ENCODE measurements at places on chromosomes 1 and 21.

- no peak for DNase-seq
Measured at GRCh38 chr1:105210747-105211146, 1461.0 kb downstream of the AMY1C start.

DNA sequence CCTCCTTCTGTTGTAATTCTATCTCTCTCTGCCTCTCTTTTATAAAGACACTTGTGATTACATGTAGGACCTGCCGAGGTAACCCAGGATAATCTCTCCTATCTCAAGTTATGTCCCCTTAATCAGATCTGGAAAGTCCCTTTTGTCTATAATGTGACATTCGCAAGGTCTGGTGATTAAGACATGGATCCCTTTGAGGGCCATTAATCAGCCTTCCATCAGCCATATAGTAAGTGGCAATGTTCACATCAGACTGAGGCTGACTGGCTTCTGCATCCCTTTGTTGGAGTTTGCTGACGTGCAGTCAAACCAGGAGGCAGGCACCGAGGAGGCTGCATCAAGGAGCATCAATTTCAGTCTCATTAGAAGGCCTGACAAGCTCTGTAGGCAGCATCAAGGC, 209.6 kb downstream of the BACH1 start:
- peak; percentile 54 for DNase-seq

- DNase-seq, result no peak
Measured at GRCh38 chr1:230867101-230867902, 1.0 kb downstream of the C1orf198 start.

DNA sequence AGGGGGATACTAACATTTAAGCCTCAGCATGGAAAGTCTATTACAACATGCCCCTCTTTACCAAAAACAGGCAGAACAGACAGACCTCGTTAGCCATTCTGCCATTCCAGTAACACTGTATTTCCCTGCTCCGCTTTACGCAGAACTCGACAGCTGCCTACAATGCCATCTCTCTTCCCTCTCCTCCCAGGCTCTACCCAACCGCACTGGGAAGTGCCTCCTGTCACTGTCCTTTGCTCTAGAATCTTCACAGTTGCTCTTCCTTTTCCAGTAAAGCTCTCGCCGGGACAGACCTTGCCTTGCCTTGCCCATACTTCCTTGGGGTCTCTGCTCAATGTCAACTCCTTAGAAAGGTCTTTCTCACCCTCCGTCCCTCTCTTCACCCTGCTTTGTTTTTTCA, 22.8 kb downstream of the COA6 start:
- DNase-seq, result no peak

DNA sequence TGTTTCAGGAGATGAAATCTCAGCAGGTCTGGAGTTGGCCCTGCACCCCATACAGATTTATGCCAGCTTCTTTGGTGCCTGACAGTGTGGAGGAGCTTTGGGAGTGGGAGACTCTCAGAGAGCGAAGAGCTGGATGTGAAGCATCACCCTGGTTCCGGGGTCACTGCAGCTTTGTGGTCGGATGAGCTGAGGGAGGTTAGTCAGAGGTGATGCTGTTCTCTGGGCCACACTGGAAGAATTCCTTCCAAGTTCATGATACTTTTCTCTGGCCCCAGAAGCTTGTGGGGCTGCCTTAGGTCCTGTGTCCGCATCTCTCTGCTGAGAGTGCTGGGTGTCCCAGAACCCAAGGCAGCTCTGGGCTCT, 467.8 kb downstream of the CAMTA1 start:
- DNase-seq, result no peak

DNA sequence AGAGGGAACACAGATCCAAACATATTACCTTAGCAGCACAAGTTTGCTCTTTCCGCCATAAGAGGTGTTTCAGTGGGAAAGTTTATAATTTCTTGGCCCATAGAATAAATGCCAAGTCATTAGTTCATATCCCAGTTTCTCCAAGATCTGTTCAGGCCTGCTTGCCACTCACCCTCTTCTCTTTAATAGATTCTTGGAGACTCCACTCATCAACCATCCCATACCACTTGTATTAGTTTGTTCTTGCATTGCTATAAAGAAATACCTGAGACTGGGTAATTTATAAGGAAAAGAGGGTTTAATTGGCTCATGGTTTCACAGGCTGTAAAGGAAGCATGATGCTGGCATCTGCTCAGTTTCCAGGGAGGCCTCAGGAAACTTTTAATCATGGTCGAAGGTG, 34.8 kb upstream of the MYSM1 start:
- DNase-seq, result no peak

- DNase-seq, result no peak
Measured at GRCh38 chr1:24123611-24124010, 11.7 kb upstream of the MYOM3 start.

- peak; percentile 65 for DNase-seq
Measured at GRCh38 chr1:42035205-42035829, 116.6 kb upstream of the HIVEP3 start.

GRCh38 chr1:228339766-228340685, 66.6 kb downstream of the TRIM11 start:
- no peak for DNase-seq

DNA sequence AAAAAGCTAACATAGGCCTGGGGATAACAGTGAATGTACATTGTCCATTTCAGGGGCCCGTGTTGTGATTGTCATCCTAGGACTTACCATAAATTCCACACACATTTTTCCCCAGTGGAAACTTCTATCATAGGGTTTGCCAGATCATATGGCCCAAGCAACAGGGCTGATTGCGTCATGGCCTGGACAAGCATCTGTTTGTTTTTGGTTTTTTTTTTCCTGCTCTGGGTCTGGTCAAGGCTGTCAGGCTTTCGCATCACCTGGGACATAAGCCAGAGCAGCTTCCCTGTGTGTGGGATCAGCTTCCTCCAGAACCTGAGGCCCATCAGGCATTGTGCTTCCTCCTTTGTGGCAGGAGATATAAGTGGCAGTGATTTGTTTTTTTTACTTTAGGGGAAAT, 598.5 kb upstream of the USP24 start:
- DNase-seq, result no peak

GRCh38 chr1:53139951-53140361, 2.5 kb downstream of the SLC1A7 start:
- DNase-seq, result no peak

GRCh38 chr1:185990565-185990964, 256.4 kb downstream of the HMCN1 start:
- DNase-seq, result no peak

- DNase-seq, result no peak
Measured at GRCh38 chr1:99648107-99648506, 2.2 kb downstream of the PALMD start.

DNA sequence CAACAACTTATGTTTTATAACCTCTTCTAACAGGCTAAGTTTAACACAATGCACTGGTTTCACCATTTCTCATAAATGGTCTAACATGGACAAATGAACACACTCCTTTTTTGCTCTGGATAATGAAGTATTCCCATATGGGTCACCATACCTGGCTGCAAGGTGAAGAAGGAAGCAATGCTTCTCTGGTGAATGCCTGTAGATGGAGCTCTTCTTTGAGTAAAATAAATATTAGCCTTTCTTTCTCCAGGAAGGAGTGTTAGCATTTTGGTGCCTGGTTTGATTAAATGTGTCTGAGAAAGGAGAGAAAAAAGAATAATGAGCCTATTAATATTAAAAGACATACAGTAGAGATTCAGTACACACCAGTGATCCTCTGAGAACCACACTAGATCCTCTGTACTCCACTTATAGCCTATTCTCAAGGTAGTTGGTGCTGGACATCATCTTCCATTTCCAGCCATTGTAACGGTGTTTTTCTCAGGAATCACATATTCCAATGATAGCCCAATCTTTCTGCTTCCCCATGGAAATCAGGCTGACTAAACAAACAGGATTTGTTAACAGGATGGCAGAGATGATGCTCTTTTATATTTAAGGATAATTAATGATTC, 17.6 kb downstream of the MTFR1L start:
- DNase-seq, result no peak

DNA sequence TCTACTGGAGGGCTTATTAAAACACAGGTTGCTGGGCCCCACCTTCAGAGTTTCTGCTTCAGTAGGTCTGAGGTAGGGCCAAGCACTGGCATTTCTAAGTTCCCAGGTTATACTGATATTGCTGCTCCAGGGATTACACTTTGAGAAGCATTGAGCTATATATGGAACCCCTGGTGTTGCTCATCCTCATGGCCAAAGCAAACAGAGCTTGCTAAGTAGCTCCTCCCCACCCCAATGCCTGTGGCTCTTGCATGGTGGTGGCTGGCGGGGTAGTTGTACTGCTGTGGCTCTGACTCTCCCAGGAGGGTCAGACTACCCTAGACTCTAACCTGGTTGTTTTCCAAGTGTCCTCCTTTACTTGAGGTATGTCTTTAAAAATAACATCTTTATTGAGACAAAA, 143.6 kb downstream of the SPATA46 start:
- no peak for DNase-seq

DNA sequence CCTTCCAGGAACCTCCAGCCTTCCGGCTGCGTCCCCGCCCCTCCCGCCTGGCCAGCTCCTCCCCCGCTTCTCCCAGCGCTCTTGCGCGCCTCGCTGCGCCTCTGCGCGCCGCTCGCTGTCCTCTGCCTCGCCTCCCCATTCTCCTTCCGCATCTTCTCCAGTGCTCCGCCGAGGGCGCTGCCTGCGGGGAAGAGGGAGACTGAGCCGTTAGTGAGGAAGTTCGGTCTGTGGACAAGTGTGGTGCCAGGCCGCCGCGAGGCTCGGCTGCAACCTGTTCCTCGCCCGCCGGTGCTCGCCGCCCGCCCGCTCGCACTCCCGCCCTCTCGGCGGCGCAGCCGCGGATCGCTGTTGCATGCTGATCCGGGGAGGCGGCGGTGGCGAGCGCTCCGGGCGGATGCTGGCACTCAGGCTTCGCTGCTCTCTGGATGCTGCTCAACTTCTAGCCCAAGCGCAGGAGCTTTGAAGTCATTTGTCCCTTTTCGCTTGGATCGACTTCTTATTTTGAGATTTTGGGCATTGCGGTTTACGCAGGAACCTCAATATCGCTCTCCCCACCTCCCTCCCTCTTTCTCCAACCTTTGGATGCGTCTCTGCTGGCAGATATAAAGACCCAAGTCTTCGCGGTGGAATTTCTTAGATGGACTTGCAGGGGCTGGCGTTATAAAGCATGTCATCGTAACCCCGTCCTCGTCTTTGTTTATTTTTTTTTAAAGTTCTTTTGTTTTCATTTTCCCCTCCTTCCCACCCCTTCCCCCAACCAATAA, 614 bp upstream of the CACNA1E start:
- peak; percentile 37 for DNase-seq

DNA sequence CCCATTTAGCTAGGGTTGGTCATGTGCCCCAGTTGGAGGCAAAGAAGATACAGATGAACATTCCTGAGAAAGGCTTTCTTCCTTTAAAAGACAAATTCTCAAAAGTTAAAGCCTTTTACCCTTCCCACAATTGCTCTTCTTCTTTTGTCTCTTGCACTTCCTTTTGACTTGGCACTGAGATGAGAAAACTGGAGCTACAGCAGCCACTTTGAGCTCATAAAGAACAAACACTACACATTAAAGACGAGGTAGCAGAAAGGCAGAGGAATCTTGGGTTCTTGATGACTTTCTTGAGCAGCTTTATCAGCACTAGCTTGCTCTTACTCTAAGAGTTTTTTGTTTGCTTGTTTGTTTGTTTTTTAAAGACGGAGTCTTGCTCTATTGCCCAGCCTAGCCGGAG, 92.2 kb downstream of the DAB1 start:
- DNase-seq, result no peak

DNA sequence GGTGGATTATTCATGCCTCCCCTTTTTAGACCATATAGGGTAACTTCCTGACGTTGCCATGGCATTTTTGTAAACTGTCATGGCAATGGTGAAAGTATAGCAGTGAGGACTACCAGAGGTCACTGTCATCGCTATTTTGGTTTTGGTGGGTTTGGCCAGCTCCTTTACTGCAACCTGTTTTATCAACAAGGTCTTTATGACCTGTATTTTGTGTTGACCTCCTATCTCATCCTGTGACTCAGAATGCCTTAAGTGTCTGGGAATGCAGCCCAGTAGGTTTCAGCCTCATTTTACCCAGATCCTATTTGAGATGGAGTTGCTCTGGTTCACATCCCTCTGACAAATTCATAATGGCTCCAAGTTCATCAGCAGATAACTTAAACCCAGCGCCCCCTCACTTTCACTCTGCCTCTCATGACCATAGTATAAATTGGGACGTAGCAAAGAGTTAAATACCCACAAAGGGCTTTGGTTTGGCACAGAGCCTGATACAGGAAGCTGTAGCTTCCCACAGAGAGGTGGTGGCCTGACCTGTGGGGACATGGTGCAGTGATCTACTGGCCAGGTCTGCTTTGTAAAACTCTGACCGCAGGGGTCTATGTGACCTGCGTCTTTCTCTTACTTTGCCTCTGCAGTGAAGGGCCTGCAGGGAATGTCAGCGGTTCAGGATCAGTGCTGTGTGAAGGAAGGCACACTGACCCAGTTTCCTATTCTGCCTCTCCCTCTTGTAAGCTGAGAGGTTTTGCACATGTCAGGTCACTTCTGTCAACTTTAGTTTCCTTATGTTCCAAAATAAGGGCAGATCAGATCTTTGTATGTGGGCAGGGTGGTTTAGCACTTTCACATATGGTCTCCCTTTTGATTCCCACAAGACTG, 78.1 kb upstream of the ZNF644 start:
- no peak for DNase-seq

- DNase-seq, result no peak
Measured at GRCh38 chr1:202941372-202941771, 14.3 kb upstream of the KLHL12 start.

DNA sequence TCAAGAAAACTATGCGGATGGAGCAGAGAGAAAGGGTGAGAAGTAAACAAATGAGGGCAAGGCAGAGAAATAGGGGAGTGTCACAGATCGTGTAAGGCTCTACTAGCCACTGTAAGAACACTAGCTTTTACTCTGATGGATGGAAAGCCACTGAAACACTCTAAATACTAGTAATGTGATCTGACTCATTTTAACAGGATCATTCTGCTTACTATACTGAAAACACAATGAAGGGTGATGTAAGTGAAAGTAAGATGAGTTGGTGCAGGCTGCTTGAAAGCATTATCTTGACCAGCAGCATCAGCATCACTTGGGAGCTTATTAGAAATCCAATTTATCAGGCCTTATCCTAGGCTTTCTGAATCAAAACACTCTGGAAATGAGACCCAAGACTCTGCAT, 32.7 kb downstream of the TUT4 start:
- DNase-seq, result no peak

DNA sequence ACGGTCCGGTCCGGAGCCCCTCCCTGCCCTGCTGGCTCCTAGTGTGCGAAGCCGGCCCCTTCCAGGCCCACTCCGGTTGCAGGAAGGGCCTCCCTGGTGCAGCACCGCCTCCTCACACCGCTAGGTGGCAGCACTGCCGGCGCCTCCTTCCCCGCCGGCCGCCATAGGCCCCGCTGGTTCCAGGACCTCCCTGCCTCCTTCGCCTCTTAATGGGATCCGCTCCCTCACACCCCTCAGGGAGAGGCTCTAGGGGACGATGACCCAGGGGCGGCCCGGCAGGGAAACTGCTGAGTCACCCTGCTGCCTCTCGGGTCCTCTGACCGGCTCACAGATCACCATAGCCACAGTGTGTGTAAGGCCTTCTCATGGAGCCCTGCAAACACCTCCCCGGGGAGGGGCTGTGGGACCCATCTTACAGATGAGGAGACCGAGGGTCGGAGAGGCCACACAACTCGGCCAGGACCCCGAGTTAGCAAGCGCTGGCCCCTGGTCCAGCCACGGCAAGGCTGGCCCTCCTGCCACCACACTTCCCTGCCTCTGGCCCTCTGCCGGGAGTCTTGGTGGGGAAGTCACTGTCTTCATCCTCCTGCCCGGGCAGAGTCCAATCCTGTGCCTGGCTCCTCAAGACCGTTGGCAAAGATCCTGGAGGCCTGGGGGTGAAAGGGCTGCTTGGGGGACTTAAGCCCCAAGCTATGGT, 1.6 kb upstream of the AJAP1 start:
- no peak for DNase-seq

GRCh38 chr1:161206411-161207140, 4.4 kb downstream of the NDUFS2 start:
- DNase-seq, result no peak
